SK-N-DZ (cell line): ENCODE measurements at places on chromosomes 11 and 22.

DNA sequence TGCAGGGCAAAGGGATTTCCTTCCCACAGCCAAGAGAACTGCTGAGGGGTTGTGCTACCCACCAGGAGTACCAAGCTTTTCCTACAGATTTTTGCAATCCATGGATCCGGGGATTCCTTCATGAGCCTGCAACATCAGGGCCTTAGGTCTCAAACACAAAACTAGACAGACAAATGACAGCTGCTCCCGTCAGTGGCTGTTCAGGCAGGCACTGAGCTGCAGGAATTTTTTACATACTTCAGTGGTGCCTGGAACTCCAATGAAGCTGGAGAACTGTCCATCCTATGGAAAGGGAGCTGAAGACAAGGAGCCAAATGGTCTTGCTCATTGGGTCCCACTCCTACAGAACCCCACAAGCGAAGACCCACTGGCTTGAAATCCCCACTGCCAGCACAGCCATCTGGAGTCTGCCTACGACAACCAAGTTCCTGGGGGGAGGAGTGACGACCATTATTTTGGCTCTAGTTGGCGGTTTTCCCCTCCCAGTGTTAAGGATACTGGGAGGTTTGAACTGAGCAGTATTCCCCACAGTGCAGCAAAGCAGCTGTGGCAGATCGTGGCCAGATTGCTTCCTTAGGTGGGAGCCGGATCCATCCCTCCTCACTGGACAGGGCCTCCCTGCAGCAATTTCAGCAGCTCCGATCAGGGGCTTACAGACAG, 157.7 kb upstream of the TMEM45B start:
- DNase-seq = no peak

DNA sequence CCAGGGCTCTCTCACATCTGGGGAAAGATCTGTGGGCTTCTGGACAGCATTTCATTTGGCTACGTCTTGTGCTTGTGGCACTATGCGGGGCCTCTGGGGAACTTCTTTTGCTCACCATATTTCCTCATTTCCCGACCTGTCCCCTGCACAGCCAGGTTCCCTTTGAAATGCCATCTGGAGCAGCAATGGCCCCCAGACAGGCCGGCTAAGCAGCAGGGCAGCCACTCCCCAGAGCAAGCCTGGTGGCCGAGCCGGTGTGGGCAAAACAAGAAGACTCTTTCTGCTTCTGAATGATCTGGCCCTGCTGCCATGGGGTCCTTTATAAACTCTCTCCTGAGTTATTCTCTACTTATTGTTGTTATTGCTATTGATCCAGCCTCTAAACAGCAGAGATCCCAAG, 190.7 kb upstream of the NECTIN1 start:
- no peak for DNase-seq

- no peak for DNase-seq
Measured at GRCh38 chr11:116650052-116650451, 122.7 kb downstream of the BUD13 start.

GRCh38 chr22:26797910-26798309, 140.5 kb downstream of the MIAT start:
- no peak for DNase-seq

DNA sequence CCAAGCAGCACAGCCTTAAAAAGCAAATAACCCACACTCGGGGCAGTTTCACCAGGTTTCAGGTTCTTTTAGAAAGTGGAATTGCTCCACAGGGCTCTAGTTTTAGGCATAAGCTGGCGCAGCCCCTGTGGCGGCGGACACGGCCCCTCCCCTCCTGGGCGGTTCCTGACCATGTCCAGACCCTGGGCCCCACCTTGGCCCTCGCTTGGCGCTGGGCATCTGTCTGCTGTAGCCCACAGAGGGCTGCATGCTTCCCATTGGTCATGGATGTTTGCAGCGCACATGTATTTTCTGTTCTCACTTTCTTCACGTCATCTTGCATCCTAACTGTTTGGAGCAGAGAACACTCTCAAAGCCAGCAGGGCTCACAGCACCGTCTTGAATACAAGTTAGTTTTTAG, 244.3 kb downstream of the BRD1 start:
- no peak for DNase-seq

GRCh38 chr11:117664897-117665296, 132.1 kb downstream of the DSCAML1 start:
- no peak for DNase-seq

GRCh38 chr22:47131632-47132427, 369.4 kb downstream of the TBC1D22A start:
- no peak for DNase-seq
